Fibroblast of the conjunctiva (primary cell): ENCODE measurements at places on chromosomes 2 and 18.

DNA sequence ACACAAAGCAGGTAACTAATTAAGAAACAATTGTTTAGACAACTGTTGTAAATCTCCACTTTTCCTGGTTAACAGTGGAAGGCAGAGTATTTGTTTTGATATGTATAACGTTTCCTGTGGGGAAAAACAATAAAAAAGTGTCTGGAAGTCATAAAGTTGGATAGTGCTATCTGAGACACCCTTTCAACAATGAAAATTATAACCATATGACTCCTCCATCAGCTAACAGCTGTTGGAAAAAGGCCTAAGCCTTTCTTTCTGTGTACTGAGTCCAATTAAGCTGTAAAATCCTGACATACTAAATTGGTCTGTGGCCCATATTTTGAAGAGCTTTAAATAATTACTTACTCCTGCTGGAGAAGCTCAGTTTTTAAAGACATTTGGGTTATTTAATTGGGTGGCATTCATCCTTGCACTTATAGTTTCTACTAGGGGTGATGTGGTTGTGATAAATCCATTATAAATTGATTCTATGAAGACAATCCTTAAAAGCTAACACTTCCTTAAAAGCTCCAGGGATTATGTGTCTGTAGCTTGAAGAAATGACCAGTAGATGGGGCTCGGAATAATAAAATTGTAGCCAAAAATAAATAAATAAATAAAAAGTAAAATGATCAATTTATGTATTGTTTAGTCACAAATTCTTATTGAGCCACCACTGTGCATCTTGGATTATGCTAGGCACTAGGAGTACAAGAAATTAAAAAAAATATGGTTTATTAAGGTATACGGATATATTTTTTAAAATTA, 698.1 kb upstream of the NXPH2 start:
- peak; percentile 6 for DNase-seq

- no peak for DNase-seq
These were observed 121.0 kb upstream of the SMAD7 start for GRCh38 chr18:49071778-49072177.

- no peak for DNase-seq
These were observed 8.5 kb downstream of the UGP2 start for GRCh38 chr2:63850204-63850571.

- peak; percentile 74 for DNase-seq
These were observed 1.2 kb downstream of the GYPC start for GRCh38 chr2:126657148-126657635.

GRCh38 chr2:122206101-122206500, 450.6 kb downstream of the TSN start:
- no peak for DNase-seq

DNA sequence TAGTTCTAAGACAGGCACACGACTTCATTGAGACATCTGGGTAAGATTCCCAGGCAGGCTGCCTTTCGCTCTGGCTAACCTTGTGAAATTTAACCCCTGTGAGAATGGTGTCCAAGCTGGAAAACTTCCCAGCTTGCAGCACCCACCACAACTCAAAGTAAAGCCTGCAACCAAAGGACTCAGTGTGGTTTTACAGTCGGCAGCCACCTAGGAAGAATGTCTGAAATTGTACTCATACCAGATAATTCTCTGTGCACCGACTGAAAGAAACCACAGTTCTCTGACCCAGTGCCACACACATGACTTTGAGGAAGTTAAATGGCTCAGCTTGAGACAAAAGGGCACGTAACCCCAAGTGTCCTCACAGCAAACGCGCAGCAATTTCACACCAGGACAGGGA, 125.7 kb downstream of the RBMS1 start:
- DNase-seq: peak; percentile 69

GRCh38 chr2:84856787-84857186, 24.1 kb downstream of the TRABD2A start:
- DNase-seq: no peak

- no peak for DNase-seq
These were observed 76.9 kb downstream of the WDSUB1 start for GRCh38 chr2:159209341-159210306.

DNA sequence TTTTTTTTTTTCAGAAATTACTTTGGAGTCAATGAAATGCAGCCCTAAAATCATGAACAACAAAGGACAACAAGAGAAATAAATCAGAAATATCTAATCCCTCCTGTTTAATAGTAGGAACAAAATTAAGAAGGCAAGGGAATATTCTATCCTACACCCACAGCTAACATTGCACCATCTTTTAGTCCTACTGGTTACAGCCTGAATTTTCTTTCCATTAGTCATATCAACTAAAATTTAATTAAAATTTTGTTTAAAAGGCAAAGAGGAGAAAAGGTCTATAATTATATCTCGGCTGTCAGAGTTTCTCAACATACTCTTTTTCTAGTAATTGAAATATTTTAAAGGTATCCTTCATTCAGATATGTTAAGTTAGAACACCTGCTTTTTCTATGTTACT, 61.9 kb downstream of the DTNA start:
- no peak for DNase-seq

GRCh38 chr2:174171686-174172445, 76.5 kb downstream of the OLA1 start:
- no peak for DNase-seq

- DNase-seq: peak; percentile 2
These were observed 306.7 kb upstream of the ACVR2A start for GRCh38 chr2:147538088-147538487.

- DNase-seq: no peak
These were observed 59.2 kb upstream of the PEX13 start for GRCh38 chr2:60958361-60958760.

GRCh38 chr2:88038263-88039105, 17.1 kb downstream of the KRCC1 start:
- DNase-seq: peak; percentile 74
